Activated CD4-positive, alpha-beta T cell treated with anti-CD3 and anti-CD28 coated beads, Interleukin-2, amount 10 ng/mL, durations not matched to agents 24 days and 14 days (primary cell): ENCODE measurements at places on chromosomes 3 and 15. TPM values are rescaled to one million over a fixed set of nuclear protein-coding genes. Genes with fewer than 3 reads are reported as not detected.

Gene ACVR2B
- 12.2 and 12.6 TPM in 2 replicates for total RNA-seq

DNA sequence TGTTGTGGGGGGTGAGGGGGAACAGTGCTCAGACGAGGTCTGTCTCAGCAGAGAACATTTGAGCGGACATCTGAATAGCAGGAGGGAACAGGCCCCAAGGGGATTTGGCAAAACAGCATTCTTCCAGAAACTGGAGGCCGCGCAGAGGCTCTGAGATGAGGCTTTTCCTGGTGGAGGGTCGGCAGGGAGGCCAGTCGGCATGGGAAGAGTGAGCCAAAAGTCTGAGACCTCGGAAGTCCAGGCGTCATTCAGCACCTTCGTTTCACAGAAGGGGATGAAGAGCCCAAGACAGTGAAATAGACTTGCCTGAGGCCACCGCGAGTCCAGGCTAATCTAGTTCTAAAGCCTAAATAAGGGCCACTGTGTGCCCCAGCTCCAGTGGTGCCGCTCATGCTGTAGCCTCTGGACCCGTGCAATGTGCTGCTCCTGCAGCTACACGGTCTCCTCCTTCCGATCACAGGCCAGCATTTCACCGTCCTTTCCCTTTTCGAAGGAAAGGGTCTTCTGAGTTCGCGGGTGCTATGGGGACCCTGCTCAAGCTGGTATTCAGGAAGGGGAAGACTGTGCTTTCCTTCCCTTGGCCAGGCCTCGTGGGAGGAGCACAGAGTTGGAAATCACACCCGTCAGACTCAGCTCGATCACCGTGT lies 24.4 kb downstream of the LSM3 start:
- no peak for DNase-seq

DNA sequence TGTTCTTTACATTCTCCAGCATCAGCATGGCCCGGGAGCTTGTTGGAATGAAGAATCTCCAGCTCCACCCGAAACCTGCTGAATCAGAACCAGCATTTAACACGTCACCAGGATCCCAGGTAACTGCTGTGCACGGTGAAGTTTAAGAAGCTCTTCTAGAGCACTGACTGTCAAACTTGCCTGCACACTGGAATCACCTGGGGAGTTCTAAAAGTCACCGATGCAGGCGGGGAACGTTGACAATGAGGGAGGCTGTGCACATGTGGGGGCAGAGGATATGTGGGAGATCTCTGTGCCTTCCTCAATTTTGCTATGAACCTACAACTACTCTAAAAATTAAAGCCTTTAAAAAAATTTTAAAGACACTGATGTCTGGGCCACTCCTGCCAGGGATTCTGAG lies 19.1 kb upstream of the PAQR5 start:
- no peak for DNase-seq

- DNase-seq = peak; percentile 75
Measured at GRCh38 chr3:14424711-14425580, 22.5 kb downstream of the SLC6A6 start.

DNA sequence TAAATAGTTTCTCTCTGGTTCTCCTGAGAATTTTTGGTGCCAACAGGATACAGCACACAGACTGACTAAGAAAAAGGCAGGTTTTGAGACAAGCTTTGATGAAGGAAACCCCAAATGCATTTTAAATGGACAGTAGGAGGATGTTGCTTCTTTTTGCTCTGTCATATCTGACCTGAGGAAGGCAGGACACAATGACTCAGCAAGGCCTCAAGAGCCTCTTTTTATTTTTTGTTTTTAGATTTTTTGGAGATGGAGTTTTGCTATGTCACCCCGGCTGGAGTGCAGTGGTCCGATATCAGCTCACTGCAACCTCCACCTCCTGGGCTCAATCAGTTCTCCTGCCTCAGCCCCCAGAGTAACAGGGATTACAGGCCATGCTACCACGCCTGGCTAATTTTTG lies 16.9 kb upstream of the KNG1 start:
- no peak for DNase-seq
